ENCODE measurements at places on chromosomes 3 and 15. TPM values are rescaled to one million over a fixed set of nuclear protein-coding genes. Genes with fewer than 3 reads are reported as not detected.

DNA sequence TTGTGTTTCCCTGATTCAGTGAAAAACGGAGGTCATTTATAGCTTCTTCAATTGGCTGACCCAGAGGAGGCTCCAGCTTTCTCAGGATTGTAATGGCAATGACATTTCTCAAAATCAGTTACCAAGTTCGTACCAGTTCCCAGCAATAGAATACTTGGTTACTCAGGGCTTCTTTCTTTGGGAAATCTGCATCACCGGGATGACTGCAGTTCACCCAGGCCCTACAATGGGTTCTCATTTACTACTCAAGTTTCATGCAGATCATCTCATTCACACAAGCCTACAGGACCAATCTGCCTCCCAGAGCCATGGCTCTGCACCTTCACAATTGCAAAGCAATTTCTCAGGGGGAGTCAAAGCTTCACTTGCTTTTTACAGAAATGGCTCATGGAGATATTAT is 109.6 kb downstream of the FHIT start:
- DNase-seq, result no peak

DNA sequence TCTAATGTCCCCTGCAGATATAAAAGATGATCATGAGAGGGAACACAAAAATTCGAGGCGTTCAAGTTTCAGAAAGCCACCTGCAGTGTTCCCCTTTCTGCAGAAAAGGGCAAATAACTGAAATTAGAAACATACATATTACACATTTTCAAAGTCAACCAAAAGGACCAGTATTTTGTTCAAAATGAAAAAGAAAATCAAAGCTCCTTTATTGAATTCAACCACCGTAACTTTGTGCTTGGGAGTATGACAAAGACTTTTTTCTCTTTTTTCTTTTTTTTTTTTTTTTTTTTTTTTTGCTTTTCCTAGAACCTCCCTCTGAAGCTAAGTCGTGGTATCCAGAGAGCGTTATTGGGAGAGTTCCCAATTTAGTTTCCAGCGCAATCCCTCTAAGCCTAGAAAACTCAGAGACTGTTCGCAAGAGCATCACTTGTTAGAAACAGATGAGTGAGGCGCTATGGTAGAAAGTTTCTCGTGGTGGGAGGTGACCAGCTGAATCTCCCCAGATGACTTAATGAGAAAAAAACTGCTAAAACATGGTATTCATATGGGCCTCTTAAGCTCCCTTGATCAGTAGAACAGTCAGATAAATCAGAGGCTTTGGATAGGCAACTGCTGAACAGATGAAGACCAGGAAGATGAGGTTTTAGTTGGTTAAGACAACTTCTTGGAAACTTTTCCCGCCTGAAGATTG is 77.4 kb downstream of the MB21D2 start:
- DNase-seq, result no peak

DNA sequence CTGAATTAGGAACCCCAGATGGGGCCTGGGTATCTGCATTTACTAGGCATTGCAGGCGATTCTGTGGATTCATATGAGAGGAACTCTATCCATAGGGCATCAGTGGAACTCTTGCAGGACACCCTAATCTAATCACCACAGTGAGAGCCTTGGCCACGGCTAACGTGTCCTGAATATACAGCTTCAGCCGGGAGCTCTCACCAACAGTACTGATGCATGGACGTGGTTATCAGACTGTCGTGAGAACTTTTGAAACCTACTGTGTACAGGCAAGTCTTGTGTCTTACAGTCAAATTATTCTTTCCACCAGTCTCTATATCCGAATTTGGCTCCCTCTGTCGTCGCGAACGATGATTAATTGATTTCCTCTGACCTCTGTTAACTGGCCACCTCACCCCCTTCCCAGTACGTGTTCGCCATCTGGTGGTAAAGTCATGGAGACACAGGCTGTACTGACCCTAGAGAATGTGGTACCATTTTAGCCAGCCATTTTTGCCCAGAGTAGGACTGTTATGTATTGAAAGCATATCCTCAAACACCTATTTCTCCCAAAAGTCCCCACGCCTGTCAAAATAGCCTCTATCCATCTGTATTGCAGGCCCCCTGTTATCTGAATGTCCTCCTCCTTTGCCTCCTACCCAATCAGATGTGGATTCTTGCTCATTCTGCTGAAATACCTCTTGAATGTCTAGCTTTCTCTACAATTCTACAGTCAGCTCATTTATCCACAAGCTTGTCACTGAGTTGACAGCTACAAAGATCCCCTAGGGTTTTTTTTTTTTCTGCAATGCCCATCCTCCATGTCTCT is 39.7 kb downstream of the GLDN start:
- DNase-seq, result peak; percentile 62

Gene KNL1
- 21.4 TPM for polyA plus RNA-seq

Gene POLQ
- polyA plus RNA-seq, result 4.7 TPM

Gene UROC1
- polyA plus RNA-seq, result 0.13 TPM

All from left renal cortex interstitium (tissue), 4 donors.